Sigmoid colon (tissue), 7 donors: ENCODE measurements at places on chromosomes 11 and 22. TPM values are rescaled to one million over a fixed set of nuclear protein-coding genes. Genes with fewer than 3 reads are reported as not detected.

GRCh38 chr11:94954753-94955152, 18.6 kb downstream of the CWC15 start:
- no peak for DNase-seq

GRCh38 chr22:20015971-20016733, 471 bp downstream of the ARVCF start:
- peaks cover 26% of the 10 kb centered on the region for H3K4me1 ChIP-seq
- no peaks in the 10 kb centered on the region for H3K36me3 ChIP-seq
- H3K27ac ChIP-seq, result peak overlapping the region; percentile 35
- peak overlapping the region; percentile 68 for H3K4me3 ChIP-seq
- H3K27me3 ChIP-seq, result no peaks in the 10 kb centered on the region

- DNase-seq, result no peak
- H3K36me3 ChIP-seq, result no peaks in the 10 kb centered on the region
- H3K4me1 ChIP-seq, result no peaks in the 10 kb centered on the region
- peak overlapping the region; percentile 25 for H3K27ac ChIP-seq
- no peaks in the 10 kb centered on the region for H3K27me3 ChIP-seq
Measured at GRCh38 chr11:125071846-125072217, 8.7 kb downstream of the SLC37A2 start.

GRCh38 chr11:15707971-15708370, 593.2 kb downstream of the INSC start:
- DNase-seq, result no peak
- H3K27ac ChIP-seq, result no peak overlapping the region
- H3K36me3 ChIP-seq, result no peaks in the 10 kb centered on the region
- peaks cover 11% of the 10 kb centered on the region for H3K4me1 ChIP-seq

DNA sequence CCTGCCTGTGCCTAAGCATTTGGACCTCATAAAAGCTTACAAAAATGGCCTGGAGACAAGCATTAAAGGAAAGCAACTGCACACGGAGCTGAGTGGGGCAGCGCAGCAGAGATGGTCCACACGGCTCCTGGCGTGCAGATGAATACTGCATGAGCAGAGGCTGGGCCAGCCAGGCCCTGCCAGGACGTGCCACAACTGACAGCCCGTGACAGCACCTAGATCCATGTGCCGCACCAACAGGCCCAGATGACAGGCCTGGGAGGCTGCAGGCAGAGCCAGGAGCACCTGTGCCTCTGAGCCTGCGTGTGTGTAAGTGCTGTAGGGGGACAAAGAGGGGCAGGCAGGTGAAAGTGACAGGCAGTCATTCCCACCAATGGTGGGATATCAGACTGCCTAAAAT, 33.4 kb downstream of the MICAL3 start:
- no peak overlapping the region for H3K4me3 ChIP-seq
- DNase-seq, result peak; percentile 32
- H3K4me1 ChIP-seq, result no peaks in the 10 kb centered on the region
- no peak overlapping the region for H3K27ac ChIP-seq
- no peaks in the 10 kb centered on the region for H3K36me3 ChIP-seq
- H3K27me3 ChIP-seq, result no peaks in the 10 kb centered on the region

DNA sequence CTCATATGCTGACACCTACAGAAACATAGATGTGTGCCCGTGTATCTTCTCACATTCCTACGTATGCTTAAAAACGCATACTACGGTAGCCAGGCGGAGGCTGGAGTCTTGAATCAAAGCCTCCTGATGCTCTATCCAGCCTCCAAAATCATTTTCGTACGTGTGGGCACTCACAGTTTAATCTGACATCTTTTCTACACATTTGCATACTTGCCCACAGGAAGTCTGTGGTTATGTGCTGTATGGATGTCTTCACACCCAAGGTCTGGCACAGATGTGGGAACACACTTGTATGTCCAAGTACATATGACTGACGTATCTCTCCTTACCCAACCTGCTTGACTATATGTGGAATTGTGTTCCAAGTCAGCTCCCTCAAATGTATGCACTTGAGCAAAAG, 561.8 kb upstream of the CADM1 start:
- no peak for DNase-seq
- no peaks in the 10 kb centered on the region for H3K27me3 ChIP-seq
- no peak overlapping the region for H3K4me3 ChIP-seq
- H3K4me1 ChIP-seq, result no peaks in the 10 kb centered on the region

DNA sequence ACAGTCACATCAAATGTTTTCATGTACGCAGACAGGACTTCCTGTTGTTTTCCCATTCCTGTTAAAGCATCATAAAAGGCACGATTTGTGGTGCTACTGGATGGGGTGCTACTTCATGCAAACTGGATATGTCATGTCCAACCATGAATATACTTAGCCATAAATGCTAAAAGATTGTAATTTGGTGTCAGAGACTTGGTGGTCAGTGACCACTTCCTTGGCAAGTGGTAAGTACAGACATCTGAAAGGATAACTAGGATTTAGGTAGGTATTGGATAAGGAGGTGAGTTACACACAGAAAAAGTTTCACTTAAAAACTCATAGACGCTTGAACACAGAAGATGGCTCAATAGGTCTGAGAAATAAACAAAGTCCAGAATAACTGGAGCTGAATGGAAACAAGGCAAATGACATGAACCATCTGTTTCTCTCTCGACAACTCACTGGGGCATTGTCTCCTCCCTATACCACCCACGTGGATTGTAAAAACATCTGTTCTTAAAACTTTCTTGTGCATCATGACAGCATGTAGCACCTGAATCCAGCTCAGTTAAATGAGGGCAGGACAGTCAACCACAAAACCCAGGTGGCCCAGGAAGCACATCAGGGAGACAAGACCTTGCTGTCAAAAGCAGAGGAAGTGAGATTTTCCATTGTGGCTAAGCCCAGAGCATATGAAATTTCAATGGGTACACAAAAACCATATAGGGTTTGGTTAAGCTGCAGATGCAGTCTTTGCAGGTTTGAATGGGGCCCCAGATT, 22.1 kb upstream of the IGLL5 start:
- DNase-seq, result no peak
- H3K27me3 ChIP-seq, result no peaks in the 10 kb centered on the region
- H3K4me3 ChIP-seq, result no peak overlapping the region
- H3K27ac ChIP-seq, result peak overlapping the region; percentile 38

DNA sequence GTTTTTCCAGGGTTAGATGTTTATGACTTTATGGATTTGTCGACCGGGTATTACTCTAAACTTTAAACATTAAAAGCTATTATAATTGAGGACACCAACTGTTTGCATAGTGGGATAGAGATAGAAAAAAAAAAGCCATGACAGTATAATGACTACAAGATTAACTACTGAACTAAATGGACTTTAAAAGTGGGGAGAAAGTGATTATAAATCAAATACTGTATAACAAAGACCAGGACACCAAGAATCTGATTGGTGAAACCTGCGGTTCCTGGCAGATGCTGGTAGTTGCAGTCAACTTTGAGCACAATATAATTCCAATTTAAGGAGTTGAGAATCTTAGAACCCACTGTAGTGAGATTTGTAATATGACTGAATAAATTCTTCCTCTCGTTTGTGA, 2.5 kb downstream of the CRKL start:
- no peaks in the 10 kb centered on the region for H3K27me3 ChIP-seq
- peaks cover 51% of the 10 kb centered on the region for H3K4me1 ChIP-seq
- H3K36me3 ChIP-seq, result no peaks in the 10 kb centered on the region
- DNase-seq, result no peak
- H3K27ac ChIP-seq, result peak overlapping the region; percentile 95

The NTM gene
- 1.8 TPM for polyA plus RNA-seq

The POU2AF3 gene
- 5.8 TPM for polyA plus RNA-seq
